ENCODE measurements at places on chromosomes 1 and 21. TPM values are rescaled to one million over a fixed set of nuclear protein-coding genes. Genes with fewer than 3 reads are reported as not detected.

Gene GJA4
- total RNA-seq, result not detected

Gene TMEM51
- total RNA-seq, result 39.8 TPM

Gene ZNF697
- total RNA-seq, result 1.7 TPM

Gene RHD
- total RNA-seq, result not detected

Gene PSRC1
- 25.9 TPM for total RNA-seq

Gene CFHR5
- total RNA-seq, result not detected

Gene SYF2
- 37.2 TPM for total RNA-seq

Gene IQGAP3
- total RNA-seq, result 20.9 TPM

Gene RC3H1
- total RNA-seq, result 5.7 TPM

Gene RNU1-2
- 11.7 TPM for total RNA-seq

Gene CFAP107
- total RNA-seq, result not detected

Gene AGMAT
- 5.4 TPM for total RNA-seq

Gene SLC30A2
- 0.10 TPM for total RNA-seq

Gene MPC2
- 84.2 TPM for total RNA-seq

Gene LGR6
- 0.45 TPM for total RNA-seq

Gene ZNF648
- total RNA-seq, result not detected

Gene BCAR3
- total RNA-seq, result 64.7 TPM

Gene TEKT2
- not detected for total RNA-seq

Gene EFNA3
- total RNA-seq, result 3.4 TPM

Gene RGS13
- not detected for total RNA-seq
